ENCODE measurements at places on chromosomes 4 and X.

DNA sequence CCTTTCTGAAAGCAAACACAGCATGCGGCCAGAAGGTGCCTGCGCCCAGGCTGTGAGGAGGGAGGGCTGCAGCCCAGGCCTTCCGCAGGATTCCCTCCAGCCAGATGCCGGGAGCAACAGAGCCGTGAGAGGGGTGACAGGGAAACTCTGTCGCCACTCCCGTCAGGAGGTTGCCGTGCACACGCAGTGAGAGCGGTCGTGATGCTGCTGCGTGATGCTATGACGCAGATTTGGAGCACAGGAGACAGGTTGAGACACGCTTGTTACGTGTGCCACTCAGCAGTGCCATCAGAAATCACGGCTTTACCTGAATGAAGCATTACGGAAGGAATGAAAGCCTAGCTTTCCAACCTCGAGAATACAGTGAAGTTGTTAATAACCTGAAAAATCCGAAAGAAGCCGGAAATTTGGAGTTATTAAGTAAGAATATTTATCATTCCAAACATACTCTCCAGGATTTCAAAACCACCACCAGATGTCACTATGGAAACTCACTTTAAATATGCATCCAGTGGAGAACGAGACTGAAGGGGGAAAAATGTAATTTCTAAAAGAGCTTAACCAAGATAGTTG is 54.4 kb downstream of the FAT1 start:
- DNase-seq = no peak

DNA sequence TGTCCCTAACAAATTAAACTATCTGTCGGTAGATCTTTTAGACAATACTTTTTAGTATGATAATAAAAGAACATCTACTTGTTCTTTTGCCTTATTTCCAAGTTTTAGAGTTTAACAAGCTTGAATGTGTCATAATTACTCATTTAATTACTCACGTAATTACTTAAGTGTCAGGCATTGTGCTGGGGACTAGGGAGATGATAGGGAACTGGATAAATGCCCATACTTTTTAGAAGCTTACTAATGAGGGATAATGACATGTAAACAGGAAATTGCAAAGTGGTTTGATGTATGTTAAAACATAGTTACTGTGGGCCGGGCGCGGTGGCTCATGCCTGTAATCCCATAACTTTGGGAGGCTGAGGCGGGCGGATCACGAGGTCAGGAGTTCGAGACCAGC is 158.3 kb downstream of the DMD start:
- no peak for DNase-seq

- DNase-seq = no peak
Observed at GRCh38 chrX:52585892-52586291, 68.8 kb downstream of the SSX7 start.

DNA sequence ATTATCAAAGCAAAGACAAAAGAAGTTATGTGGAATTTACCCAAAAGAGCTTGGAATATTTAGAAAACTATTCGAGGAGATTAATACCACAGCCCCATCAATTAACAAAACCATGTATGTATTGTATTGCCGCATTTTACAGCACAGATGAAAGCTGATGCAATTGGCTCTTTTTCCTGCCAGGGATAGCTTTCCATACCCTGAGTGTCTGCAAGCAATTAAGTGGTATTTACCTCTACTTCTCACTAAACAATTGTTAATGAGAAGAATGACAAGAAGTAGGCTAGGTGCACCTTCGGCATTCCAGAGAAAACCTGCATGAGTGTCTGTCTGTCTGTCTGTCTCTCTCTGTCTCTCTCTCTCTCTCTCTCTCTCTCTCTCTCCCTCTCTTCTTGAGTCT is 219.5 kb downstream of the PAPSS1 start:
- DNase-seq = no peak

DNA sequence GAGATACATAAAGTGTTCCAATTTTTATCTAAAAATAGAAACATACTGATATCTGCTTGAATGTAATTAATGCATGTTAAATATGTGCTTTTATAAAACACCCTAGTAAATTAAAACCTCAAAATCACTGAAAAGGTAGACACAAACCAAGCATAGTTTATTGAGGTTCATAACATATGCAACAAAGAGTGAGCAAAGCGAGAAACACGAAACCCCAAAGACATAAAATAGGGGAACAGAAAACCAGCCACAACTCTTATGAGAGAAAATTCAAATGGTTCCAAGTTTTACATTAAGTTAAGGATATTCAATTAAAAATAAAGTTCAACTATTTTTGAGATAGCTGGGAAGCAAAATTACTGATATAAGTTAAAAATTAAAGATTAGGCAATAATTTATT is 336.4 kb upstream of the AGA start:
- no peak for DNase-seq

- no peak for DNase-seq
Observed at GRCh38 chr4:8591626-8592365, 769 bp upstream of the CPZ start.

DNA sequence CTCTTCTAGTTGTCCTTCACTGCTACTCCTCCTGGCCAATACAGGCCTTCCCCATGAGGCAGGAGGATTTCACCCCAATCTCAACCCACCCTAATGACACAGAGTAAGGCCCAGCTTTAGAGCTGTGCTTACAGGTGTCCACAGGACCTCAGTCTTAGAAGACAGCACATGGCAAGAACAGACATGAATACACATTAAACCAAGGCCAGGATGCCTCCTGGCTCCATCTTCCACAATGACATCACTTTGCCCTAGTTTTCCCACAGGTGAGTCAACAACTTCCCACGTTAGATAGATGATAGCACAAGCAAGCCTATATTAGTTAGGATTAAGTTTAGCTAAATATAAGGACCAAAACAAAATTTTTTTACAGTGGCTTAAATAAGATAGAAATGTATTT is 63.8 kb upstream of the NOCT start:
- DNase-seq = no peak

DNA sequence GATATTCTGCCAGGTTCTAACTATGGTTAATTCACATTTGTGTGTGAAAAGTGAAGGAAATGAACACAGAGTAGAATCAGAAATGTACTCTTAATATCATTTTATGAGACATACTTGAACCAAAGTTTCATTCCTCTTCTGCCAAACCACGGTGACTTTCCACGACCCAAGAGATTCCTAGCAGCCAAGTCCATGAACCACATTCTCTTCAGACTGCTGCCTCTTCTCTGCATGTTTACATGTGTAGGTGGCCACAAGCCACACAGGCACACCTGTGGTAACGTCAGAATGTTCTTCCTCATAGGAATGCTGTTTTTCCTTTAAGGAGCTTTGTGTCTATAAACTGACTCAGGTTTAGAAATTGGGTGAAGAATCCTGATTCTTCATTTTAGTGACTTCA is 1411.2 kb downstream of the RAPGEF2 start:
- DNase-seq = no peak

DNA sequence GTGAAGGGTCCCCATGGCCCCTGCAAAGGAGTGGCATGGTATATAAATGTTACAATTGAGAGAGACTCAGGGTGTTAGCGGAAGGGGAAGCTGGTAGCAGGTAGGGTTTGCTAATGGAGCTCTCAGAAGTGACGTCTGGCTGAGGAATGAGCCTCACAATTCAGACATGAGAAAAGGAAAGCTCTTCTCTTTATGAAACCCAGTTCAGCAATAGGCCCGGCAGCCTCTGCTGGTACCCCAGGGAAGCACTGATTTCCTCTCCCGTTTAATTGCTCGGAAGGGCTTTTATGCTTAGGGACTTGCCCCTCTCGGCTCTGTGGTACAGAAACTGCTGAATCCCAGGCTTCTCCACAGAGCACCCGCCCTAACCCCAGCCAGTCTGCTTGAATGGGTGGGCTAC is 19.4 kb upstream of the AFAP1 start:
- no peak for DNase-seq

DNA sequence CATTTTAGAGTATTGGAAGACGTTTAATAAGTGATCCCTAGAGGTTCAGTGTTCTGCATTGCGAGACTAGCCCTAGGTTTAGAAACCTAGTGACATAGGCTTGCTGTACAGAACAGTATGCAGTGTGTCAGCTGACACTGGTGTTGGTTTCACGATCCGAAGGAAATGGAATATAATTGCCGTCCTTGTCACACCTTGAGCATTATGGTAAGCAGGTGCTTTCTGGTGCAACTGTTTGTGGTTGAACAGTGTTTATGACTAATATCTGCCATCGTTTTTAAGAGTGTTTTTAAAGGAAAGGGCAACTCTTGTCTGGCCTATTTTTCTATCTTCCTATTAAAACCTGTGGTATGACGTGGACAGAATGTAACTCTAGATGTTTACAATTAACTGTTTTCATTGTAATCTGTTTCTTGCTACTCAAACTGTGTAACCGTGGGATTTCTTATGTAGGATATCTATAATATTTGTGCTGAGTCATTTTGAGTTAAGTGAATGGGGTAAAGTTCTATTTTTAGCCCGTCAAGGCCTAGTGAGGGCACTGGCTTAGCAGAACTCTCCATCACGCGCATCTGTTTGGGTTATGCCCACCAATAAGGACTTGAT is 53.8 kb upstream of the TBC1D14 start:
- peak; percentile 2 for DNase-seq

DNA sequence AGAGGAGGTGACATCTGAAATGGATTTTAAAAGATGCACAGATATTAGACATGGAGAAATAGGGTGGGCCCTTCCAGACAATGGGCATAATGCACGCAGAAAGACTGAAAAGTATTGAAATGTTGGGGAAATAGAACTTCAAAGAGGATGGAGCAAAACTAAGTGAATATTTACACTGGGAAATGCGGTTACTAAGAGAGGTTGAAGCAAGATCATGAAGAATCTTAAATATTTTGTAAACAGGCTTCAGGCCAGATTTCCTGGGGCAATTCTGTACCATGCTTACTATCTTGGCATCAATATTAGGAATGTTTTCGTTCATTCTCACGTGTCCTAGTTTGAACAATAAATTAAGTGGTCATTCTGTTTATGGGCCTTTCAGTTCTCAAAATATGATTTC is 216.3 kb downstream of the ADAMTS3 start:
- DNase-seq = no peak

- DNase-seq = no peak
Observed at GRCh38 chrX:41664375-41664901, 24.3 kb upstream of the GPR34 start.

DNA sequence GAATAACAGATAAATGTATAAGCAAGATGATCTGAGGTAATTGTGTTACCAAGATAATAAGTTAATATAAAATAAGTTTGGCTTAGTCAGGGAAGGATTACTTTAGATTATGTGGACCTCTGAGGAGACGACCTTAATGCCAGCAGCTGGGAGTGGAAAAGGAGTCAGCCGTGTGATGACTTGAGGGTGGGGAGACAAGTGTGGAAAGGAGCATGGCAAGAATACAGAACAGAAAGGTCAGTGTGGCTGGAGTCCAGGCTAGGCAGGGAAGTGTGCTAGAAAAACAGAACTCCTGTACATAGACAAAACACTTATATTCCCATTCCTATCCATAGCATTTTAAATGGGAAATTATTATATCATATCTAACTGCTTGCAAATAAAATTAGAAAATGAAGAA is 138.8 kb downstream of the PDLIM5 start:
- DNase-seq = no peak

- DNase-seq = no peak
Observed at GRCh38 chr4:163048447-163048846, 118.2 kb downstream of the NAF1 start.

DNA sequence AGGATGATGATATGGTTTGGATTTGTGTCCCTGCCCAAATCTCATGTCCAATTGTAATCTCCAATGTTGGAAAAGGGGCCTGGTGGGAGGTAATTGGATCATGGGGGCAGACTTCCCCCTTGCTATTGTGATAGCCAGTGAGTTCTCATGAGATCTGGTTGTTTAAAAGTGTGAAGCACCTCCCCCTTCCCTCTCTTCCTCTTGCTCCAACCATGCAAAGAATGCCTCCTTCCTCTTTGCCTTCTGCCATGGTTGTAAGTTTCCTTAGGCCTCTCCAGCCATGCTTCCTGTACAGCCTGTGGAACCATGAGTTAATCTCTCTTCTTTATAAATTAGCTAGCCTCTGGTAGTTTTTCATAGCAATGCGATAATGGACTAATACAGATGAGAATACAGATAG is 19.7 kb upstream of the ALG13 start:
- no peak for DNase-seq

Measured in stimulated activated CD4-positive, alpha-beta T cell treated with anti-CD3 and anti-CD28 coated beads, Interleukin-1b, Interleukin-23, amount 100 ng/mL, for 1 hour (primary cell).